ENCODE measurements at places on chromosomes 3 and 15.

- no peak for DNase-seq
Measured at GRCh38 chr3:126274735-126275619, 82.2 kb downstream of the KLF15 start.

GRCh38 chr3:169122416-169122815 is 541.1 kb downstream of the MECOM start:
- peak; percentile 18 for DNase-seq

- DNase-seq = peak; percentile 3
Measured at GRCh38 chr15:95603802-95604201, 726.7 kb upstream of the NR2F2 start.

GRCh38 chr15:77064063-77064462 is 6.8 kb downstream of the TSPAN3 start:
- DNase-seq = no peak

- DNase-seq = no peak
Measured at GRCh38 chr15:36661042-36661441, 81.6 kb downstream of the CDIN1 start.

DNA sequence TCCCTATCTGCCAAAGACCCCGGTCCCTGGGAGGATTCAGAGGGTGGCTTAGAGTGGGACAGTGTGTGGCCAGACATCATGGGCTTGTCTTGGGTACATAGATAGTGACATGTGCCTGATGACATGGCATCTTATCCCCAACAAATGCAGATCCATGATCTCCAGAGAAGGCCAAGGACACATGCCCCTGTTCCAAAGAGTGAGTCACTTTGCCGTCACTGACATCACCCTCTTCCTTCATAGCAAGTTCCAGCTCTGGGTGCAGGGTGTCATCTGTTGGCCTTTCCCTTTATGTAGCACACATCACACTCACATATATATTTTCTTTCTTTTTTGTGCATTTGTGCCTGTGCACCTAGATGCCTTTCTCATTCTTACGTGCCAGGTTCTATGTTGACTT is 350.5 kb downstream of the LRTM1 start:
- DNase-seq = no peak

DNA sequence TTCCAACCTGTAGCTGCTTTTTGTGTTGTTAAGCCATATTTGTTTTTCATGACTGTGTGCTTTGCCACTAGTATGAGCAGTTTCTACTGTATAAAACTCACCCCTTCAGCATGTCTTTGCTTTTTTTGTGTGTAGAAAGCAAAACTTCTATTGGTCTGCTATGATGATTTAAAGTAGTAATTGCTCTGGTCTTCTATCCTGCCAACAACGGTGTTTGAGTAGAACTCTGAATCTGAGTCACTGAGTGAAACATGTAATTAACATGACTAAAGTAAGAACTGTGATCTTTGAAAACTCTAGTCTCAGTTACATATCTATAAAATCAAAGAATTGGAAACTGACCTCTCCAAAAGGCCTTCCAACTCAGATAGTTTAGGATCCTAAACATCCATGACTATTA is 133.6 kb downstream of the TPRG1 start:
- DNase-seq = no peak

- DNase-seq = no peak
Measured at GRCh38 chr3:36648241-36649034, 115.9 kb downstream of the DCLK3 start.

DNA sequence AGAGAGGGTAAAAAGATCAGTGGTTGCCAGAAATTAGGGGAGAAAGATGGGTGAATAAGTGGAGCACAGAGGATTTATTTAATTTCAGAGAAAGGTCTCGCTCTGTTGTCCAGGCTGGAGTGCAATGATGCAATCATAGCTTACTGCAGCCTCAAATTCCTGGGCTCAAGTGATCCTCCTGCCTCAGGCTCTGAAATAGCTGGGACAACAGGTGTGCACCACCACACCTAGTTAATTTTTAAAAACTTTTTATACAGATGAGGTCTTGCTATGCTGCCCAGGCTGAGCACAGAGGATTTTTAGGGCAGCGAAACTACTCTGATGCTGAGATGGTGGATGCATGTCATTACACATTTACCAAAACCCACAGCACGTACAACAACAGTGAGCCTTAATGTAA is 20.9 kb upstream of the TLE3 start:
- DNase-seq = no peak

- DNase-seq = no peak
Measured at GRCh38 chr3:69433969-69434325, 48.1 kb upstream of the FRMD4B start.

- no peak for DNase-seq
Measured at GRCh38 chr3:135944831-135945230, 20.7 kb upstream of the PPP2R3A start.

GRCh38 chr3:160052385-160053047 is 63.9 kb downstream of the IL12A start:
- no peak for DNase-seq

- DNase-seq = no peak
Measured at GRCh38 chr15:90060797-90061196, 41.5 kb downstream of the IDH2 start.

GRCh38 chr3:184175981-184176376 is 1.3 kb downstream of the AP2M1 start:
- DNase-seq = no peak

DNA sequence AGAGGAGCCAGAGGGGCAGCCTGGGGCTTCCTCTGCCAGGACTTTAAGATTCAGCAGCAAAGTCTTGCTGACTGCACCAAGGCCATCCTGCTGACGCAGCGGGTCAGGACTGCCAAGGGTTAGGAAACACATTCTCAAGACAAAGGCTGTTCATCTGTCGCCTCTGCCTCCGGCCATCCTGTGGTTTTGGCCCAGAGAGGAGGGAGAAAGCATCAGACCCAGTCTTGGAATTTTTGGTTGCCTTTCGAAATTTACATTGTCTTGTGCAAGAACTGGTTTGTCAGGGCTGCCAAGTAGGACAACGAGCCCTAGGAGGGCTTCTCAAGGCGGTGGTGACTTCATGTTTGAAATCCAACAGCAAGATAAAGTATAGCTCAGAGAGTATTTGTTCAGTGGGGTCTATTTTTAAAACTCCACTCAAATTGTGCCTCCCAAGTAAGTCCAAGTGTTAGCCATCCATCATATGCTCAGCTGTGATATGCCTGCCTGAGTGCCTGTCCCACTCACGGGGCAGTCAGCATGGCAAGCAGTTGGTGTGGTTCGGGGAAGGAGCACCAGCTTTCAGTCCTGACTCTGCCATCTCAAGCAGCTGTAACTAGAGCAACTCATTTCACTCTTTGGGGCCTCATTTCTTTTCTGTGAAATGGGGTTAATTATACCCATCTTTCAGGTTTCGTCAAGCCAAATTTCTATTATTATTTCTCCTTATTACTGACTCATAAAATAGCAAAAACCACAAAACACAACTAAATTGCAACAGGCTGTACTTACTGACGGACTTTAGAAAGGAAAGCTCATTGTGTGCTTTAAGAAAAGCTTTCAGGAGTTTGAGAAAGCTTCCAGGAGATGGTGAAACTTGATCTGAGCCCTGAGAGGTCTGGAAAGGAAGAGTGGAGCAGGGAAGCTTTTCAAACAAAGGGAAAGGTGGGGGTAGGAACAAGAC is 42.4 kb upstream of the RHO start:
- peak; percentile 85 for DNase-seq
